NCI-H1930 (cell line): ENCODE measurements at places on chromosomes 4 and X.

DNA sequence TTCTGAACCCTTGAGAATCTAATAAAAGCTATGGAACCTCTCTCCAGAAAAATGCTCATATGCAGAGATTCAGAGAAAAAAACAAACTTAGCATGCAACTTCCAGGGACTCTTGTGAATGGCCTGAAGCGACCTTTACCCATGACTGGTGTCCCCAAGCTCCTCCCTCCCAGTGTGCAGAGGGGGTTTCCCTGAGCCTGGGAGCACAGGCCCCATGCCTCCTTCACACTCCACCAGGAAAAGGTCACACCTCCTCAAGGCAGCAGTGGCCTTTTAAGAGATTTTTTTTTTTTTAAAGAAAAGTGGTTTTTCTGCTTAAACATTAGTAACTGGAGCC lies 13.3 kb upstream of the UBA6 start:
- DNase-seq, result no peak

DNA sequence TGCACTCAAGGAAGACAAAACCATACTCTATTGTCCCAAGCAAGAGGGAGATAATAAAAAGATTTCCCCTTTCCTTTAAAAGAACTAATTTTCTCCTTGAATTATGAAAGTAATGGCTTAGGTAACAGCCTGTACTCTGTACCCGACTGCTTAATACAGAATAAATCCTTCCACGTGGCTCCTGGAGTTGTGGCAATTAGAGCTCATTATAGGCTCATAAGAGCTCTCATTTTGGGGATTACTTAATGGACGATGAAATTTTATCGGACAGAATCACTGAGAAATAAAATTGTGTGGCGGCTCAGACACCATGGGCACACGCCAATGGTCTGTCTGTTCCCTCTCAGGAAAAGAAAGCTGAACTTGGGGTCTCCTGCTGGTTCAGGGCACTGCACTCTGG lies 2.8 kb upstream of the GSX2 start:
- no peak for DNase-seq

- DNase-seq, result no peak
These were observed 597.7 kb upstream of the TENM3 start for GRCh38 chr4:181645489-181645888.

DNA sequence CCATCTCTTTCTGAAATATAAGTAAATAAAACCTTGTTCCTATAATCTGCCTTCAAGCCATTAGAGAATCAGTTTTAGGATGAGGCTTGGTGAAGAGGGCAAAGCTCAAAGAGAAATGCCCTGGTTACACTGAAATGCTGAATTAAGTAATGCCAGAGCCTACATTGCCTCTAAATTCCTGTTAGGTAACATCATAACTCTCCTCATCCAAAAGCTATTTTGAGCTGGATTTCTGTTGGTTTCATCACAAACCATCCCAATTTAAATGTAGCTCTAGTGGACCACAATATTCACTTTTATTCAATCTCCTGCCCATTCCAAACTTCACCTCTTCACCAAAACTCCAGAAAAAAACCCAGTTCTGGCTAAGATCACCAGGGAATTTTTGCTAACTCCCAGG lies 1319.7 kb upstream of the TENM3 start:
- no peak for DNase-seq

GRCh38 chr4:87758270-87758669 lies 41.1 kb upstream of the IBSP start:
- DNase-seq, result no peak

GRCh38 chr4:158949099-158949498 lies 153.8 kb upstream of the RAPGEF2 start:
- no peak for DNase-seq

- DNase-seq, result no peak
These were observed 10.0 kb upstream of the SPCS3 start for GRCh38 chr4:176309772-176310171.

GRCh38 chr4:140790171-140790570 lies 34.0 kb upstream of the TBC1D9 start:
- no peak for DNase-seq
